ENCODE measurements at places on chromosomes 6 and 20.

GRCh38 chr6:66184091-66184490 lies 477.1 kb upstream of the EYS start:
- no peak for DNase-seq

DNA sequence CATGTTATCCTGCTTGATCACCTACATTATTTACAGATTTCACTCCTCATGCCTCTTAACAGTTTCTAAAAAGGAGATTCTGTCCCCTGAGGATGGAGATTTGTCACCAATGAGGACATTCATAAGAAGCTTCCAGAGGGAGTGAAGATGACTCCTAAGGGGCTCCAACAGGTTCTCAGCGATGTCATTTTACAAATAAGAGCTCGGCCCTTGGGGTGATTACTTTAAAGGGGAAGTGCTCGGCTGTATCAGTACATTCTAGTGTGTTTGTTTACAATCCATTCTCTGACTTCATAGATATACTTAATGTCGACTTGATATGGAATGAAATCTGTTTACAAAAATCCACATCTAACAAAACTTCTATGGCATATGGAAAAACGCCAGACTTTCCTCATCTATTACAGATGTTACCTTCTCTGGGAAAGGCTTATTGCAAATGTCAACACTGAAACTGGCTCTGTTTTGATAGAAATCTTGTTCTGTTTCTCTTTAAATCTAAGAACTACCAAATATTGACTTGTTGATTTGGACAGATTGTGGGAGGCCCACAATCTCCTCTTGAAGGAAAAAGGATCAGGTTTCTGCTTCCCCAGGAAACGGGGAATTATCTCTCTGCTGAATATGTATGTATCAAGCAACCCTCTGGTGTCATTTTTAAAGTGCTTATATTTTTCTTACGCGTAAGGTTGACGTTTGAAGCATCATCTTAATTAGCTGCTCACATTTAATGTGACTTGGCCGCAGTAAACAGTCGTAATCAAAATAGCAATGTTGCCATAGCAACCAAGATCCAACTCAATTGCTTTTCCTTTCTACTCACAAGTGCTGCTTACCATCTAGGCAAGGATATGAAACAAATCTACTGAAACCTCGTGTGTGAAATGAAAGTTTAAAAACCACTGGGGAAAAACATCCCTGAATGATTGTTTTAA lies 95.7 kb downstream of the SHLD1 start:
- no peak for DNase-seq

DNA sequence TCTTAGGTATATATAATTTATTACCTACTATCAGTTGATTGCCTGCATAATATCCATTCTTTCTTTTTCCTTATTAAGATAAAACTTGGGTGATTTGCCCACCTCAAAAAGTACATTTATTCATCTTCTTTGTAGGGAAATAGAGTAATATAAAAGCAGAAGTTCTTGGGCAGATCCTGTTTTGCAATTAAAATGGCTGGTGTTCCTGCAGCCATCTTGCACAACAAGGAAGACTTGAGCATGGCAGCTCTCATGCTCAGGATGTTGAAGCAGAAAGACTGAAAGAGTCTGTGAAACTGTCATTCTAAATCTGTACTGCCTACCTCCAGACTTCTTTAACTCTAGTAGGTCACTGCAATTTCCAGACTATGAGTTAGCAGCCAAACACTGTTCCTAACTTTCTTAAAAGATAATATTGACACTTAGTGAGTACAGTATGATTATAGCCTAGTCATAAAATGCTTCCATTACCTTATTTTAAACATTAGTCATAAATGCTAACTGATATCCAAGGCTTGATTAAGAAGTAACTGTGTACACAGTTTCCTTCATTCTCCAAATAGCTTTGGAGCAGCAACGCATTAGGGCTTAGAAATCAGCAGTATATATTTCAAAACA lies 24.6 kb upstream of the HTR1B start:
- no peak for DNase-seq

DNA sequence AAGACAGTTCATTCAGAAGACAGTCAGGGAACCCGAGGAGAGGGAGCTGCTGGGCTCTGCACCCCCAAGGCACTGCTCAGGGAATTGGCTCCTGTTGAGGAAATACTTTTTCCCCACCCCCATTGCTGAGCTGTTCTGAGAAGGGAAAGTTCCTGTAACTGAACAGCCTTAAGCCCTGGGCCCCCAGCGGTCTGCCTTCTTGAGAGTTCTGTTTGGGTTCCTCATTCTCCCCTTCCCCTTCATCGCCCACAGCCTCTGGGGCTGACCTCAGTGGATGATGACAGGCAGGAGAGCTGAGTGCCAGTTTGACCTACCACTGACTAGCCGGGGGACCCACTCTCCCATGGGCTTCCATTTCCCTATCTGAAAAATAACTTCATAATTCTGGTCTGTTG lies 10.7 kb downstream of the HCK start:
- DNase-seq = no peak

- DNase-seq = no peak
Measured at GRCh38 chr6:14089224-14089623, 28.3 kb upstream of the CD83 start.

GRCh38 chr6:9504191-9504590 lies 910.7 kb downstream of the TFAP2A start:
- DNase-seq = no peak

DNA sequence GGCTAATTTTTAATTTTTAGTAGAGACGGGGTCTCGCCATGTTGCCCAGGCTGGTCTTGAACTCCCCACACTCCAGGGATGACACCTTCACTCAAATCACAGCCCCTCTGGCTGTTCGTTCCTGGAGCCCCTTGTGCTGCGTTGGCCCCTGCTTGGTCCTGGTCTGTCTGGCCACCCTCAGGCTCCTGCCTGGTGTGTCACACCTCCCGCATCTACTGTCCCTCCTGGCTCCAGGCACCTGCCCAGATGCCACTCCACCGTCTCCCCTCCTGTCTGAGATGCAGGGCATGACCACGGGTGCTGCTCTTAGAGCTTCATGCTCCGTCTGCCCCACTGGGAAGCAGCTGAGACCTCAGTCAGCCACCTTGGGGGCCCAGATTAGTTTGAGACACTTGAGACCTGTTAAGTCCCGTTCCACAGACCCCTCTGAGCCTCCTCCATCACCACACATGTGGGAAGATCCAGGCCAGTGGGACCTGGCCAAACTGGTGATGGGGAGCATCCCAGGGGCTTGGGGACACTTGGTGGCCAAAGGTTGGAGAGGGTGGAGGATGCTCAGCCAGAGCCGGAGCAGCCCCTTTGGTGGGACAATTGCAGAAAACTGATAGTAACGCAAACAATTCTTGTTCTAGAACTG lies 21.9 kb upstream of the NPBWR2 start:
- no peak for DNase-seq

- DNase-seq = no peak
Measured at GRCh38 chr6:98838032-98838431, 3.7 kb downstream of the POU3F2 start.

DNA sequence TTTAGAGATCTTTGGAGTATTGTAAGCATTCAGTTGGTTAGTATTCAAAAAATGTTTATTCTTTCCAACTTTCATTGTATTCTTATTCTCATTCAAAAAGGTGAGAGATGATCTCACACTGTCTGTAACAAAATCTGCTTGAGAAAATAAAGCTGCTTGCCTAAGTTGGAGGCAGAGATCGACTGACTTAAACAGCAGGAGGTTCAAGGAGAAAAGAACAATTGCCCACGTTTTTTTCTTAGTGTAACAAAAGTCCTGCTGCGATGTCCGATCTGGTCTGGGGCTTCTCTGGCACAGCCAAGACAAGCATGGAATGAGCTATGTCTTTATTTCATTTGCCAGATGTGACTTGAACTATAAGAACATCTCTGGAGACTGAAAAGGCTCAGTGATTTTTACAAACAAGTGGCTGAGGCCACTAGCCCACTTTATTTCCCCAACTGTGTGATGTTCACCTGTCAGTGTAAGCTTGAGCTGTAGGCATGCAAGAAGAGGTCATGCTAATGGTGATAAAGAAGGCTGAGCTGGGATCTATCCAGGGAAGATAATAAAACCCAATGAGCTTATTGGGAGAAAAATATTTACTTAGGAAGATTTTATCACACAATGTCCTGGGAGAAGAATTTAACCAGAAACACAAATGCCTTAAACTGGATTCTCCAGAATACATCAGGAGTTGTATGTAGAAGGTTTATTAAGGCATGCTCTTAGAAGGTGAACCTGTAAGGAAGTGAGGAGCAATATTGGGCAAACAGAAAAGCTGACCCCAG lies 580.1 kb upstream of the BTBD3 start:
- DNase-seq = no peak

GRCh38 chr6:139519571-139520031 lies 145.2 kb upstream of the CITED2 start:
- no peak for DNase-seq

DNA sequence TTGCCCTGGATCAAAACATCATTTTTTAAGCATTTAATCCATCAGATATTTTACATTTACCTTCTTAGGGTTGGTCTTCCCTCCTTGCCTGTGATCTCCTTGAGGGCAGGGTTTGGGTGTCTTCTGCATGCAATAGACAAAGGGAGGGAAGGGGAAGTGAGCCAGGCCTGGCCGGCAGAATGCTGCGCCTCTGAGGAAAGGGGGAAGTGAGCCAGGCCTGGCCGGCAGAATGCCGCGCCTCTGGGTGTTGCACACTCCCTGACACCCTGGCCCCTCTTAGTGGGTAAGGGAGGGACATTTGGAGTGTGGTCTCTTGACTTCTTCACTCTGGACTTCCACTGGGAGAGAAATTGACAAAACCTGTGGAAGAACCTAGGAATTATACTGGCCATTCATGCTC lies 12.4 kb downstream of the PSMF1 start:
- DNase-seq = no peak

- peak; percentile 43 for DNase-seq
Measured at GRCh38 chr20:63968136-63968927, 1.4 kb downstream of the ZNF512B start.

DNA sequence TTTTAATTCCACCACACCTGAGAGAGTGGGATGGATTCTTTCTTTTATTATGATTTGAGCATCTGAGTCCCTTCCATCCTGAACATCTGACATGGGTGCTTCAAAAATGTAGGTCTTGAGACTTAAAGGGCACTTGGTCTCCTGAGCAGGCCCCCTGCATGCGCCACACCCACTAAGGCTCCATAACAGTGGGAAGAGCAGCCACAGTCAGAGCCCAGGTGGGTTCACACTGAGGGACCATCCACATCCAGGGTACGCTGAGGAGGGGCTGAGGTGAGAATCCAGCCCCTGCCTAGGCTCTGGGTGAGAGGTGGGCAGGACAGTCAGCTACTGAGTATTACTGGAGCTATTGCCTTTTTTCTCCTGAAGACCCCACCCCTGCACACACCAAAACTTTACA lies 42.7 kb downstream of the HLA-A start:
- DNase-seq = no peak

DNA sequence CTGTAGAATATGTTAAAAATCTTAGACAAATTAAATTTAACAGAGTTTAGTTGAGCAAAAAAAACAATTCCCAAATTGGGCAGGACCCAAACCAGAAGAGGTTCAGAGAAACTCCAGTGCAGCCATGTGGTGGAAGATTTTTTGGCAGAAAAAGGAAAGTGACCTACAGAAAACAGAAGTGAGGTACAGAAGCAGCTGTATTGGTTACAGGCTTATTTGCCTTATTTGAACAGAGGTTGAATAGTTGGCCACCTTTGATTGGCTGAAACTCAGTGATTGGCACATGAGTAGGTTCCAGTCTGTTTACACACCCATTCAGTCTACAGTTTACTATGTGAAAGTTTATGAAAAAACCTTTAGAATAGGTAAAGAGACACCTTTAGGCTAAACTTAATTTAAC lies 110.9 kb upstream of the LAMP5 start:
- no peak for DNase-seq

GRCh38 chr6:31712296-31712695 lies 2.9 kb upstream of the LY6G6D start:
- peak; percentile 75 for DNase-seq

GRCh38 chr6:40232698-40233097 lies 298.4 kb upstream of the MOCS1 start:
- no peak for DNase-seq

DNA sequence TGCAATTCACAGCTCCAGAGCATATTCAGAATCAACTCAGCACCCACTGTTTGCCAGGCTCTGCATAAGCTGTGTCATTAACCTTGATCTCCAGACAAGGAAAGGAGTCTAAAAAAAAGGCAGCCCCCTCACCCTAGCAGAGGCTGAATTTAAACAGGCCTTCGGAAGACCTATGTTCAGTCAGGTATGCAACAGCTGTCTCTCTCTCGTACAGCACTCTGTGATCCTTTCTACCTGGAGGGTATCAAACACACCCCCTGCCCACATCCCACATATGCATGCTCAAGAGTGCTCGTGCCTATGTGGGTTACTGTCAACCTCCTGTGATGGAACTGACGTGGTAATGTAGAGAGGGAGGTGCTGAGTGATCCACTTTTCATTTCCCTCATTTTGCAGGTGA lies 8.5 kb downstream of the PLAGL2 start:
- DNase-seq = no peak

GRCh38 chr6:137832110-137832509 lies 34.9 kb upstream of the TNFAIP3 start:
- no peak for DNase-seq

GRCh38 chr20:36950414-36951197 lies 902 bp downstream of the SAMHD1 start:
- DNase-seq = peak; percentile 44

DNA sequence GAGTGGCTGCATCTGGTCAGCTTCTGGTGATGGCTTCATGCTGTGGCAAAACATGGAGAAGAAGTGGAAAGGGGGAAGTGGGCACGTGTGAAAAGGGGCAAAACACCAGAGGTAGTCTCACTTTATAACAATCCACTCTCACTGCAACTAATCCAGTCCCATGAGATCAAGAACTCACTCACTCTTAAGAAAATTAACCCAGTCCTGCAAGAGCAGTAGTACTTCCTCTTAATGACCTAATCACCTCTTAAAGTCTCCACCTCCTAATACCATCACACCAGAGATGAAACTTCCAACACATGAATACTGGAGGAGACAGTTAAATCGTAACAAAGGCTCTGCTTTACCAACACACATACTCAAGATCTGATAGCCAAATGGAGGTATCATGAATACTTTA lies 152.6 kb downstream of the THEMIS start:
- DNase-seq = no peak

GRCh38 chr20:10330071-10330470 lies 104.0 kb downstream of the MKKS start:
- no peak for DNase-seq

- DNase-seq = no peak
Measured at GRCh38 chr6:86706449-86706848, 230.9 kb upstream of the HTR1E start.

- DNase-seq = no peak
Measured at GRCh38 chr20:50328996-50329898, 138.6 kb downstream of the CEBPB start.

- DNase-seq = no peak
Measured at GRCh38 chr20:41004531-41005360, 23.9 kb upstream of the TOP1 start.

- DNase-seq = no peak
Measured at GRCh38 chr6:143160439-143161220, 99.9 kb downstream of the AIG1 start.

DNA sequence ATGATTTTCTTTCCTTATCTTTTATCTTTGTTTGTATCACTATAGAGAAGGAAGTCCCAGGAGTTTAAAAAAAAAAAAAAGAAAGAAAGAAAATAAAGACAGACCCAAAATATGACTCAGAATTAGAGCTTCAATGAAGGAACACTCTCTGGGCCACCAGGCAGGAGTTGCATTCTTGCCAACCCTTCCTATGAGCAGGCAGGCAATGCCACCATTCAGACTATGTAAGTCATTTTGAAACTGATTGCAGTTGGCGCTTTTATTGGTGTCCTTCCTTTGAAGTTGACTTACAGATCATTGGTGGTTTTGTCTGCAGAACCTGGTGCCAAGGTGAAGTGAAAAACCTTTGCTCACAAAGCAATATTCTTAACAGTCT lies 50.3 kb downstream of the MYB start:
- no peak for DNase-seq
